Activated T-helper 1 cell treated with anti-CD3 and anti-CD28 coated beads, Interleukin-2, amount 50 U/mL, for 16 hours (primary cell): ENCODE measurements at places on chromosomes 5 and 9.

- no peak for DNase-seq
These were observed 495.2 kb downstream of the DIRAS2 start for GRCh38 chr9:90147426-90147825.

DNA sequence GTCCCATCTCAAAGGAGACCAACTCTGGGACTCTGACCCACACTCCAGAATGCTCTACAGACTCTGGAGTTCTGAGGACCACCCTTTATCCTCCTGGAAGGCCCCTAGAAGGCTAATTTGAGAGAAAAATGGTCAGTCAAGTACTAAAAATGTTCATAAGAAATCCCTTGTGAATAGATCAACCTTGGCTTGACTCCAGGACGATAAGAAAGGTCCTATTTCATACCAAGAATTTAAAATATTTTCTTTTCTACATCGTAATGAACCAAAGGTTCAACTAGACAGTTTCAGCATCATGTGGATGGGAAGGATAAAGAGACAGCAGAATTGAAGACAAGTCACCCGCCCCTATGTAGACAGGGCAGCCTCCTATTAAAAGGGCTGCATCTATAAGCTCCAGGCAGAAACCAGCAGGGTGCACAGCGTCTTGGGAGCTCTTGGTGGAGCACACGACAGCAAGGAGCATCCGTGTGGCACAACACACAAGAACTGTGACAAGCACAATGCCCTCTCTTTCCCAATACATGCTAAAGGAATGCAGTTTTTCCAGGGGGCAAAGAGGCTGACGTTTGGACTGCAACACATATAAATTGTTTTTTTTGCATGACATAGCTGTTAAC, 38.3 kb downstream of the RASEF start:
- no peak for DNase-seq

GRCh38 chr5:81552852-81553566, 159.1 kb upstream of the ACOT12 start:
- no peak for DNase-seq

DNA sequence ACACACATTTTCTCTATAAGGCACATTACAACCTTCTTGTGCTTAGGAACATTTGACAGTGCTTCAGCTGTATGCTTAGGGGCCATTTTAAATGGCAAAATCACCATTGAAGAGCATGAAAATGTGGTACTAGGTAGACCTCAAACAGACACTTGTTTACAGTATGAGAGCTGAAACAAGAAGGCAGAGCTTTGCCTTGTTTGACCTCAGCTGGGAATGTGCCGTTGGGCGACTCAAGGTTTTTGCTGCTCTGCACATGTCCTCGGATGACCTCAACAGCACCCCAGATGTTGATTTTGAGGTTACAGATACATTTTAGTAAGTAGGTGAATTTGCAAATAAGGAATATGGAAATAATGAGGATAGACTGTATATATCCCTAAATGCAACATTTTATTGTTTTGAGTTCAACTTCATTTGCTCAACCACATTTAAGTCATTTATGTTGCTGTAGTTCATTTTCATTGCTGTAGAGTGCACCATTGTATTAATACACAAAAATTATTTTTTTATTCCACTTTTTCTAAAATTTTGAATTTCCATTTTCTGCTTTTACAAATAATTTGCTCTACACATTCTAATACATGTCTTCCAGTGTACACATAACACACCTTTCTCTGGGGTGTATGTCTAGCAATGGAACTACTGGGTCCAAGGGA, 206.8 kb downstream of the NR3C1 start:
- DNase-seq: no peak
